ENCODE measurements at places on chromosomes 6 and 20.

- no peak for DNase-seq
Measured at GRCh38 chr20:38034108-38034649, 633 bp downstream of the RPRD1B start.

DNA sequence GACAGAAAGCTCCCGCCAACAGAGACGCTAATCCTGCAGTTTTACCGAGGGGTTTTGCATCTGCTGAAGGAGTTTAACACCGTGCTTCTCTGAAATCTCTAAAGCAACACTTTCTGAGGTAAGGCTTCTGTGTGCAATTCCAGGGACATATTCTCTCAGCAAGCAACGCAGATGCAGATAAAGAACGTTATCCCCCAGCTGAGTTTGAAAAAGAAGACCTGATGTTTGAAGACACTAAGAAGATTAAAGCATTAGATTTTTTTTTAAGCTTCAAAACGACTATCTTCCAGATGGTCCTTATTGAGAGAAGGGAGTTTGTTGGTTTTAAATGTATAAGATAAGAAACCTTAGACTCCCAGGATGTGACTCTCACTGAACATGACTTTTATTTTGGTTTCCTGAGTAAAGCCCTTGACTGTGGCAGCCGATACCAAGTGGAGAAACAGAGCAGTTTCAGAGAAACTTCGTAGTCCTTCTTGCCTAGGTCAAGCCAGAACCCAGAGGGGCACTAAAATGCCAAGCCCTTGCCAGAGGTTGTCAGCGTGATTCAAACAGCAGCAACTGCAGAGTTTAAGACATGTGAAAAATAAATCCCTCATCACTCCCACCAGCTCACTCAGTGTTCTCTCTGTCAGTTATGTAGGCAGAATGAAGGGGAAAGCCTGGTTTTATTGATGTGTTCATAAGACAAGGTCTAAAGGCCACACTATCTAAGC lies 353.3 kb upstream of the CNR1 start:
- DNase-seq = no peak

- DNase-seq = no peak
Measured at GRCh38 chr6:168428052-168428826, 12.7 kb upstream of the SMOC2 start.

DNA sequence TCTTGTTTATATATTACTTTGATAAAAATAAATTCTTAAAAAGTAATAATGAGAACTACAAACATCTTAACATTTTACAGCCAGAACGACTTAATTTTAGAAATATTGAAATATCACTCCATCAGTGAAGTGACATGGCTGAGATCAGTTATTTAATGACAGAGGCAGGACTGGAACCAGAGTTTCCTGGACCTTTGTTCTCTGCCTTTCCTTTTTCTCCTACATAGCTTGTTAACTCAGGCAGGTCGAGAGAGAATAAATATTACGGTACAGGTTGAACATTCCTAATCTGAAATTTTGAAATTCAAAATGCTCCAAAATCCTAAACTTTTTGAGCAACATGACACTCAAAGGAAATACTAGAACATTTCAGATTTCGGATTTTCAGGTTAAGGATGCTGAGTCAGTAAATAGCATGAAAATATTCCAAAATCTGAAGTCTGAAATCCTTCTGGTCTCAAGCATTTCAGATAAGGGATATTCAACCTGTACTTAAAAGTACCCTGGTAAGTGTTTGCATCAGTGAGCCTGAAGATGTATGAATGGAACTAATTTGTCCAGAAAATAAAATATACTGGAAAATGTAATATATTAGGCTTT lies 6.5 kb downstream of the TMEM170B start:
- no peak for DNase-seq

DNA sequence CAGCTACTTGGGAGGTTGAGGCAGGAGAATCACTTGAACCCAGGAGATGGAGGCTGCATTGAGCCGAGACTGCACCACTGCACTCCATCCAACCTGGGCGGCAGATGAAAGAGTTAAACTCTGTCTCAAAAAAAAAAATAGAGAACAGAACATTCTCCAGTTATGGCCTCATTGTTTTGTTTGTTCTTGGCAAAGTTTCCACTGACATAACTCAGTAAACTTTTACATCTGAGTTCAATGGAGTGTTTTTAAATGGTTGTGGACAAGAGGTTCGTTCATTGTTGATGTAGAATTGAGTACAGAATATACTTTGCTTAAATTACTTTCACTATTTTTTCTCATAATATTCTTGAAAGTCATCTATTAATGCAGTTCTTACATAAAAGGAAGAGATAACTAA lies 42.2 kb upstream of the IFNGR1 start:
- no peak for DNase-seq

DNA sequence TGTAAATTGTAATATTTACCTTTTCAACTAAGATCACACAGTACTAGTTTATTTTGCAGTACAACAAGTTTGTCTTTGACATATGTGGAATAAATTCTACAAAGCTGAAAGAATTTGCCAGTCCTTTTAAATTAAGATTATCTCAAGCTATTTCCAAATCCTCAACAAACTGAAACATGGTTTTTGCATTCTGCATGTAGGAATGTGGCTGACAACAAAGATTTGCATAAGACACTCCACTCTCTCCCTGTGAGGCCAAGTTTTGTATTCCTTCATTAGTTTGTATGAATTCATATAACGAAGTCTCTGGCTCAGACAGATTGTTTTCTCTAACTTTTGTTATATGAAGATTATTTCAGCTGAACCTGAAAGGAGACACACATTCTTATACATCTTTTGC lies 124.1 kb upstream of the THEMIS start:
- DNase-seq = no peak

DNA sequence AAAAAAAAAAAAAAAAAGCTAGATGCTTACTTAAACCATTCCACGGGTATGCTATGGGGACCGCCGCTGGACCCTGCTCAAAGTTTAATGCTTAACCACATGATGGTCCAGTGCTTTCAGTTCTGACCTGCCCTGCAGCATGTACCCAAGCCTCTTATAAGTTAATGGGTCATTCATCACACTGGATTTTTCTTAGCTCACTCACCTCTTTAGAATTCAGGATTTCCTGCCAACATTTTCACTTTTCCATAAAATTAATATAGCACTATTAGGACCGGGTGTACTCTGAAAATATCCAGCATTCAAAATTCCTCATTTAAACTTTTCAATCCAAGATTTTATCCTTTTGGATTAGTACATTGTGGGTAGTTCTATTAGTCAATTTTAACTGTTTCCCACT lies 140.8 kb downstream of the ALDH8A1 start:
- DNase-seq = no peak

DNA sequence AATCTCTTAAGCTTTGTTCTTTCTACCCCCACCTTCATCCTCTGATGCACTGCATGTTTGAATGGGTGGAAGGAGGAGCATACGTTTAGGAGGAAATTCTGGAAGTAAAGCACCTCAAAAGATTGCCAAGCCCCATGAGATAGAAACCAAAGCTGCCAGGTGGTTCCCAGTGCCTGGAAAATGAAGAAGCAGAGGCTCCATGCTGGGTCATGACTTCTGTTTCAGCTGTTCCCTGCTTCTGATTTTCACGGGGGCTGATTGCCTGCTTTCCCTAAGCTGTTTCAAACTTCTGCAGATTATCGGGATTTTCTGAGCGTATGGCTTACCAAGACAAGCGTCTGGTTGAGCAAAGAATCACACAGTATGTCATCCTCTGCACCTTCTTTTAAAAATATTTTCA lies 87.5 kb upstream of the SYNDIG1 start:
- no peak for DNase-seq

DNA sequence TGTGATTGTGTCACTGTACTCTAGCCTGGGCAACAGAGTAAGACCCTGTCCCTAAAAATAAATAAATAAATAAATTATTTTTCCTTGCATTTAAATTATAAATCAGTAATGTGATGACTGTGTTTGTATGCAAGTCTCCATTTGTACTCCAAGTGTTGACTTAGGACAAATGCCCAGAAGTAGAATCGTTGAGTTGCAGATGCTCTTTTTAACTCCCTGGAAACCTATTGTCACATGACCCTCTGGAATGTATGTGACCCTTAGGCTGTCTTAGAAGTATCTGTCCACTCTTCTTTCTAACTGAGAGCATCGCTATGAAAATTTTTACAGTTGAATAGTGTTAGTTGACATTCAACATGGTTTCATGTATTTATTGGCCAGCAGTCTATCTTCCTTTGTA lies 18.8 kb downstream of the OR2A4 start:
- DNase-seq = no peak

DNA sequence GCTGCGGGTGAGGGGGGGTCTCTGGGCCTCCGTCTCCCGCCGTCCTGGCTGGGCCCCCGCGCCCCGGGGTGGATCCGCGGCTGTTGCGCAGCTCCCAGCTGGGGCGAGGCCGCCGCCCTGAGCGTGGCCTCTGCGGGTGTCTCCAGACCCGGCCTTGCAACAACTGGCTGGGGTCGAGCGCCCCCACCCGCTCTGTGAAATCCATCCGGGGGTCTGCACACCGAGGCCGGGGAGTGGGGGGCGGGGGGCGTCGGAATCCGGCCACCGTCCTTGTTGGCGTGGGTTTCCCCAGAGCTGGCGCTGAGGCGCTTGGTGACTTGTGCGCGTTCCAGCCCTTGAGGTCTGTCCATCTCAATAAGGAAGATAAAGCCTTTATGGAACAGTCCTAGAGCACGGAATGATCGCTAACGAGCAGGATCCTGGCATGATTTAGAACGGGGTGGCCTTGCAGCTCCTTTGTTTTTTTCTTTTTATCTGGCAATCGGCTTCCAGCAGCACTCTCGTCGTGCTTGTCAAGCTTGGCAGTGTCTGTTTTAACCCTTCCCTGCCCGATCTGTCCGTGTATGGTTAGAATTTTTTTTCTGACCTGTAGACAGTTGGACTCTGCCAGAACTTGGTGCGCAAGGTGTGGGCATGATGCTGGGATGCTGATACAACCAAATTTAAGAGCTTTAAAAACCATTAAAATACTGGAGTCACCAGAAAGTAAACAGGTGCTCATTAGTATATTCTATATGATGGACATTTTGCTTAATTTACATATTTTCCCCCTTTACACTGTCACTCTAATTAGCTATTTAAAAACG lies 675 bp downstream of the DSTN start:
- DNase-seq = peak; percentile 48
